Stimulated activated CD8-positive, alpha-beta memory T cell treated with anti-CD3 and anti-CD28 coated beads, Interleukin-4, amount 100 ng/mL, for 1 hour (primary cell): ENCODE measurements at places on chromosomes 5 and 9.

- DNase-seq, result no peak
These were observed 1.4 kb downstream of the NR6A1 start for GRCh38 chr9:124769549-124770358.

DNA sequence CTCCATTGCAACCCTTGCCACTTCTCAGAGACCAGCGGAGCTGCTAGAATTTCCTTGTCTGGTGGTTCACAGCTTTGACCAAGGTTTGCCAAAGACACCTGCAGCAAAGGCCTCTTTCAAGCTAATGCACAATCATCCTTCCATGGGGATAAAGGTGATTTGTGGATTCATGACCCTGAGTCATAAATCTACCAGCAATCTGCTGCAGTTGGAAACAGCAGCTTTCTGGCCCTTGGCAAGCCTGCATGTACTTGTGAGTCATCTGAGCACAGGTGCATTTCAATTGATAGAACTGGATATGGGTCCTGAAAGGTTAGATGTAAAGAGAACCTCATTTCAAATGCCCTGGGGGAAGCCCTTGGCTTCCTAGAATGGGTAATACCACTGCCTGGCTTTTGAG, 21.6 kb upstream of the TCF7 start:
- DNase-seq, result no peak

GRCh38 chr9:109923471-109923760, 143.4 kb downstream of the PALM2AKAP2 start:
- DNase-seq, result no peak

- DNase-seq, result no peak
These were observed 181.6 kb downstream of the TRIM36 start for GRCh38 chr5:114988096-114988495.

GRCh38 chr9:86836797-86837196, 110.5 kb downstream of the GAS1 start:
- no peak for DNase-seq

DNA sequence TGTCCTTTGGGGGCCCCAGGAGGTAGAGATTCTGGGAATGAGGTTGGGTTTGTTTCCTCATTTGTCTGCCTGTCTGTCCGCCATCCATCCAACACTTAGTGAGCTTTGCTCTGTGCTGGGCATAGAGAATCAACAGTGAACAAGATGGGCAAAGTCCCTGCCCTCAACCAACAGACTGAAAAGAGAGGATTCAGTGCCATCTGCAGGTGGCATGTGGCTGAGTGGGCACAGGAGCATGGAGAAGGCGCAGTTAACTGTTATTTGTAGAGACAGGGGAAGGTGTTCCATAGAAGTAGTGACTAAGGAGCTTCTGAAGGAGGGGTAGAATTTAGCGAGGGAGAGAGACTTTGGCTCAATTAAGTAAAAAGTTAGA, 23.1 kb downstream of the POLR1E start:
- no peak for DNase-seq

GRCh38 chr5:123398058-123398733, 25.0 kb downstream of the CEP120 start:
- no peak for DNase-seq

- DNase-seq, result no peak
These were observed 20.9 kb upstream of the TTC33 start for GRCh38 chr5:40776658-40776977.
